NCI-H1105 treated with DMSO at 0.1 percent for 48 hours (cell line): ENCODE measurements at places on chromosomes 7 and 10.

- no peak for DNase-seq
Measured at GRCh38 chr7:100726996-100727761, 6.2 kb upstream of the ZAN start.

DNA sequence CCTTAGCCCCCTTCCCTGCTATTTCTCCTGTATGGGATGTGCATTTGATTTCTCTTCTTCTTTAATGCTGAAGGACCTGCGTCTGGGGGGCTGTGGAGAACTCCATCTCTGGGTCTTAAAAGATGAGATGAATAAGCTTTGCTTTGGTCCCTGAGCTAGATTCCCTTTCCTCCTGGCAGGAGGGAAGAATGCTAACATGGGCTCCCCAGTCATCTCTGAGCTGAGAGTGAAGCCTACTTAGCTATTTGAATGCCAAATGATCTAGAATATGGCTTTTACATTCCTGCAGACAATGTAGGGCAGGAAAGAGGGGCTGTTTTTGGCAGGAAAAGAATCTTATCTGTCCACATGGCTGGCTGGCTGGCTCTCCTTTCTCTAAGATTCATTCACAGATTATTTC is 62.6 kb upstream of the EFCAB10 start:
- DNase-seq: no peak

GRCh38 chr7:72538856-72539255 is 126.7 kb upstream of the CALN1 start:
- no peak for DNase-seq

GRCh38 chr10:11425676-11426075 is 185.8 kb downstream of the USP6NL start:
- no peak for DNase-seq

DNA sequence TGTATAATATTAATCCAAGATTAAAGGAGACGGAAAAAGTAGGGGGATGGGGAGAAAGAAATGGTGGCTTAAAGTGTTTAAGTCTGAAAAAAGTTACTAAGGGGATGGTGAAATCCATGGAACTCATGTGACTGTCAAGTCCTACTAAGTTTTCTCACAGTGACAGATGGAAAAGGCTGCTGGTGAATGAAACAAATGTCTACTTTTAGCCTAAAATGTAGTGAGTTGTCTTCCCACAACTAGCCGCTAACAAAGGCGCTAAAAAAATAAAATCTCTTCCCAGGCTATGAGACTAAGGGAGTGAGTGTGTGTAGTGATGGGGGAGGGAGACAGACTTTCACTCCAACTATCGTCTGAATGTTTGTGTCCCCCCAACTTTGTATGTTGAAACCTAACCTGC is 12.6 kb downstream of the VIM start:
- DNase-seq: no peak

DNA sequence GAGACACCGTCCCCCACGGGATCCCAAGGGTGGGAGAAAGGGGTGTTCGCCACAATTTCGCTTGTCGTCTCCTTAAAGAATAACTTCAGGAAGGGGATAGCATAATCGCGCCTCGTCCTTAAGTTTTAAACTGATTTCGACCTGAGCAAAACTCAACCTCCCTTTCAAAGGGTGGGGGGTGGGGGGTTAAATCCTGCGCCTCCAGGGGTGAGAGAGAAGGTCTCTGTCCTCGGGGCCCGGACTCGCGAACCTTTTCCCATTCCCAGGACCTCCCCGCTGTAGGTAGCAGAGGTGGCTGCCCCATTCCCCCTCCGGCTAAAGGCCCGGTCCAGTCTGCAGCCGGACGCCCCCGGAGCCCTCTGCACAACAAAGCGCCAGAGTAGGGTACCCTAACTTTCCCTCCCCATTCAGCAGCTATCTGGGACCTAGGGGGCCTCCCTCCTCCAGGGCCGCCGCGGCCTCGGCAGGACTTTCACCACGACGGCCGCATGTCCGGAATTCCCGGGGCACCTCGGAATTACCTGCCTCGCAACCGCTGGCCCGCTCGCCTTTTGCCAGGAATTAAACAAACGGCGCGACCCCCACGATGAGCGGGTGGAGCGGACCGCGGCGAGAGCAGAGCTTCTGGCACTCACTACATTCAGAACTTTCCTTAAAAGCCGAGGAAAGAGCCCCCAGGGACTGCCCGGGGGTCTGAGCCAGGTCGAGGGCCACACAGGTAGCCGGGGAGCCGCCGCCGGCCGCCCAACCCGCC is 1.7 kb downstream of the CDK6 start:
- no peak for DNase-seq

GRCh38 chr10:76869931-76870330 is 767.7 kb downstream of the KCNMA1 start:
- DNase-seq: no peak

GRCh38 chr7:114821030-114821900 is 100.6 kb upstream of the MDFIC start:
- DNase-seq: no peak

- no peak for DNase-seq
Measured at GRCh38 chr10:110303681-110304080, 1.0 kb downstream of the SMNDC1 start.
